ENCODE measurements at places on chromosomes 5 and 9.

DNA sequence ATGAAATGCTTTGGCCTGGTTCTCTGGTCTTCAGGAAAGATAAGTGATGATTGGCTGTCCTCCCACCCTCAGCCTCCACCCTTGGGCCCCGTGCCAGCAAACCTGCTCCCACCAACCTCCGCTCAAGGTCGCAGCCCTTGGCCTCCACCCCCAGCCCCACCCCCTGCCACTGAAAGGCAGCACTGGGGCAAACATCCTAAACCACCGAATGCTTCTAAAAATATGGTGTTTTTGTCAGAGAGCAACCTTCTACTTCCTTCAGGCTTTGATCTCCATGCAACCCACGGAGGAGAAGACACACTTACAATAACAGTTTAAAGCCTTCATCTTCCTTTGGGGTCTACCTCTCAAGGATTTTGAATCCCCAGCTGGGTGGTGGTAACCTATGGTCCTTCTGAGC, 24.0 kb upstream of the TCF7 start:
- no peaks in the 10 kb centered on the region for H3K27me3 ChIP-seq
- peaks cover 97% of the 10 kb centered on the region for H3K4me1 ChIP-seq
- peak; percentile 67 for DNase-seq

DNA sequence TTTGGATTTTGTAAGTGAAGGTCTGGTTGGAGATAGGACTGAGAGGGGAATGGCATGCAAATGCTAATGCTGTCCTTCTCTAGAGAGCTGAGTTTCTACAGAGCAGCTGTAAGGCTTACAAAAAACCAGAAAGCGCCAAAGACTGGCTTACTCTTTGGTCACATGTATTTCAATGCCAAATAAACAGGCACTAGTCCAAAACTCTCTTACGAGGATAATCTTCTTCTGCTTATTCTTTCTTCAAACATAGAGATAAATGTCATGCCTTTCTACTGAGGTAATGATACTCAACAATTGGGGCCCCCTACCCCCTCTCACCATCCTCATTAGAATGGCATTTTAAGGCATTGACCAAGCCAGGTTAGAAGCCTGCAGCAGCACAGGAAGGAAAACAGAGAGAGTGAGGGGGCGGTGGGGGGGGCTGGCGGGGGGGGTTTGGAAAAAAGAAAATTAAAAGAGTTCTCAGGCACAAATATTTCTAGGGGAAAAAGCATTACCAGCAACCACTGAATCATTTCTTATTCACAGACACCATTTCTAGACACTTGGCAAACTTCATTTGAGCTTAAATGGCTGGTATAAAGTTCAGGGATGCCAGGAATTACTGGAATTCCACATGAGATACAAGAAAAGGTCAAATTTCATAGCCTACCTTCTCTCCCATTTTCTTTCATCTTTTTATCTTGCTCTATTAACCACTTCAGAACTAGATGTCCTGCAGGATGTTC, 34.0 kb downstream of the PUM3 start:
- DNase-seq = no peak
- H3K4me3 ChIP-seq = no peak overlapping the region
- no peaks in the 10 kb centered on the region for H3K27me3 ChIP-seq
- no peak overlapping the region for H3K27ac ChIP-seq

DNA sequence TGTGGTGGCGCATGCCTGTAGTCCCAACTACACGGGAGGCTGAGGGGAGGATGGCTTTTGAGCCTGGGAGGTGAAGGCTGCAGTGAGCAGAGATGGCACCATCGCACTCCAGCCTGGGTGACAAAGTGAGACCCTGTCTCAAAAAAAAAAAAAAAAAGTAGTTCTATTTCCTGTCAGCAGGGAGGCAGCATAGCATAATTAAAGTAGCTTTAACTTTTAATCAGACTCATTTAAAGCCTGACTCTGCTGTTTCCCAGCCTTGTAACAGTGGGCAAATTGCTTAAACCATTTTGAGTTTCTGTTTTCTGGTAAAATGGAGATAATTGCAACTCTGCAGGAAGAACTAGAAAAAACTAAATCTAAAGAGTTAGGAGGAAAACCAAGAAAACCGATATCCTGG, 31.2 kb downstream of the CNOT6 start:
- no peak overlapping the region for H3K27ac ChIP-seq
- DNase-seq = no peak
- no peak overlapping the region for H3K4me3 ChIP-seq
- H3K27me3 ChIP-seq = no peaks in the 10 kb centered on the region

DNA sequence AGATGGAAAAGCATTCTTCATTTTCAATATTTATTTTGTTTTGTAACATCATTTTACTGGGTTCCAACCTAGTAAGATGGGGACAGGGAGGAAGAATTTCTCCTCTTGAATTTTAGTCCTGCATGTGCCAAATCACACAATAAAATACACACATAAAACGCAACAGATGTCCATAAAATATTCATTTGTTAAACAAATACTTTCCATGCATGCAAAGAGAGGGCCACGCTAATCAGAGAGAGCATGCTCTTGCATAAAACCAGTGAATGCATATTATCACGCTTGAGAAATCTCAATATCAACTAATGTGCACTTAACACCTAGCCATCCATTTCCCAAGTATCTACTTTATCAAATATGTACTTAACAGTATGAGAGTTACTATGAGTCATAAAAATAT, 212.6 kb upstream of the TARS1 start:
- H3K4me1 ChIP-seq = no peaks in the 10 kb centered on the region
- no peak overlapping the region for H3K27ac ChIP-seq
- H3K4me3 ChIP-seq = no peak overlapping the region

DNA sequence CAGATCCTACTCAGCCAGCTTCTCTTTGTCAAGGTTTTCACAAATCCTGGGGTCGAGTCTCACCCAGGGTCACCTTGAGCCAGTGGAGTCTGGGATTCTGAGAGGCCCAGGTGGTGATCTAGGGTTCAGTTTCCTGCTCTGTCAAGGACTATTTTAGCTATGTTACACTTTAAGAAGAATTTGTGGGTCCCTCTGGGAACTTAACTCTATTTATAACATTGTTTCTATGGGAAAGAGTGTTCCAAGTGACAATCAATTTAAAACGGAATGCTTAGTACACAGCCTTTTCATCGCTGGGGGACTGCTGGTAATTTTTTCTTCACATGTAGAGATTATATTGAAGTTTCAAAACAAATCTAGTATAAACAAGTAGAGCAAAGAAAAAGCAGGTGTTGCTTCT, 26.9 kb upstream of the TMEM252 start:
- H3K27ac ChIP-seq = no peak overlapping the region
- DNase-seq = no peak
- no peaks in the 10 kb centered on the region for H3K4me1 ChIP-seq
- no peaks in the 10 kb centered on the region for H3K27me3 ChIP-seq
- no peaks in the 10 kb centered on the region for H3K36me3 ChIP-seq

DNA sequence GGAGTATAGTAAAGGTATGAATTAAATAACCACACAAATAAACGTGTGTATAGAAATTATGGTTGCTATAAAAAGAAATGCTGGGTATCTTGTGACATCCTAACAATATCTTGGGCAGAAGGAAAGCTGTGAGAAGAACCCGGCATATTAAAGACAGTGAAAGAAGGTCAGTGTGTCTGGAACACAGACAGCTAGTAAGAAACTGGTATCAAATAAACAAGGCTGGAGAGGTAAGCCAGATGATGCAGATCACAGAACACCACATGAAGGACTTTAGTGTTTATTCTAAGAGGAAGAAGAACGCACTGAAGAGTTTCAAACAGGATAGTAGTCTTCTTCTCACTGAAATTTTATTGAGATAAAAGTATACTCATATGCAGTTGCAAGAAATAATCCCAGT, 24.4 kb downstream of the TMEM245 start:
- H3K27ac ChIP-seq = no peak overlapping the region
- H3K4me3 ChIP-seq = no peak overlapping the region

GRCh38 chr9:134962065-134962972, 44.6 kb upstream of the FCN1 start:
- no peak for DNase-seq
- H3K36me3 ChIP-seq = no peaks in the 10 kb centered on the region
- no peak overlapping the region for H3K27ac ChIP-seq
- no peak overlapping the region for H3K4me3 ChIP-seq
- no peaks in the 10 kb centered on the region for H3K4me1 ChIP-seq

DNA sequence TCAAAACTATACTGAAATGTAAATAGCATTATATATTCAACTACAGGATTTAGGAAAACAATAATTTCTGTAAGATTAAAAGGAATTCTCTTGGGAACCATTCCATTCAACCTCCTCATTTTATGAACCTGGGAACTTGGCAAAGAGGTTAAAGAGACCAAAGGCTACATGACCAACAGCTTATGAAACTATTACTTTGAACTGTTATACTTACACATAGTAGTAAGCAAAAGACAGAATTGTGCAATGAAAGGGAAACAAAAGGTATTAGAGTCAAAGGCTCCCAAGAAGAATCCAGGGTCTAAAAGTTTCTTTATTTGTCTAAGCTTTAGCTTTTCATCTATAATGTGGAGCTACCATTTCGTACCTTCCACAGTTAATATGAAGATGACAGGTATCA, 7.2 kb downstream of the C9orf72 start:
- H3K27me3 ChIP-seq = no peaks in the 10 kb centered on the region
- peaks cover 24% of the 10 kb centered on the region for H3K4me1 ChIP-seq
- H3K4me3 ChIP-seq = no peak overlapping the region

DNA sequence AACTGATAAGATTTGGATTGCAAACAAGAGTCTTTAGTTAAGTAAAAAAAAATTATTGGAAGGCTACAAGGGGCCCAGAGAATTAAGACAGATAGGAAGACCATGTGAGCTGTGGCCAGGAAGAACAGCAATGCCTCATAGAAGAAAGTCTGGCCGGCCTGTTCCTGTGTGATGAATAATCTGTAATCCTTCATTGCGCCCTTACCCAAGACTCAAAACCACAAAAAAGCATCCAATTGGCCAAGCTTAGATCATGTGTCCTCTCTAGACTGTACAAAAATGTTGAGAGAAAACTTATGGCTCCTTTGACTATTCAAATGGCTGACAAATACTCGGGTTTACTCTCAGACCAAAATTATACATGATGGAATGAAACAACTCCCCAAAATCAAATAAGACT, 1383.5 kb downstream of the PTPRD start:
- no peaks in the 10 kb centered on the region for H3K4me1 ChIP-seq
- no peaks in the 10 kb centered on the region for H3K36me3 ChIP-seq
- H3K27me3 ChIP-seq = no peaks in the 10 kb centered on the region
- DNase-seq = no peak
- no peak overlapping the region for H3K4me3 ChIP-seq
- H3K27ac ChIP-seq = no peak overlapping the region

DNA sequence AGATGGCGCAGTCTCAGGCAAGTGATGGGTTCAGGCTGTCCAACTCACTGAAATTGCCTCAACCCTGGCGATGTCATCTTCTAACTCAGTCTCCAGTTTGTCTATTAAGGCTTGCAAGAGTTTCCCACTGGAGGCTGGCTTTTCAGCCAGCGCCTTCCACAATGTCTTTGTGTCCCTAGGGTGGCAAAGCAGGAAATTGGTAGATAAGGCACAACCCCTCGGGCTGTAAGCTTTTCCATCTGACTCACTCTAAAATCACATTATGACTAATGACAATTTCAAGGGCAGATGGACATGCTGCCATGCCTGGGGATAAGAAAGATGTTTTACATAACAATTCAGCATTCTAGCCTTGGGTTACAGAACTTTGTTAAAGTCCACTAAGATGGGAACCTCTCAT, 61.9 kb downstream of the MROH2B start:
- H3K27ac ChIP-seq = no peak overlapping the region
- peaks cover 5% of the 10 kb centered on the region for H3K27me3 ChIP-seq
- no peak for DNase-seq
- H3K4me1 ChIP-seq = no peaks in the 10 kb centered on the region

DNA sequence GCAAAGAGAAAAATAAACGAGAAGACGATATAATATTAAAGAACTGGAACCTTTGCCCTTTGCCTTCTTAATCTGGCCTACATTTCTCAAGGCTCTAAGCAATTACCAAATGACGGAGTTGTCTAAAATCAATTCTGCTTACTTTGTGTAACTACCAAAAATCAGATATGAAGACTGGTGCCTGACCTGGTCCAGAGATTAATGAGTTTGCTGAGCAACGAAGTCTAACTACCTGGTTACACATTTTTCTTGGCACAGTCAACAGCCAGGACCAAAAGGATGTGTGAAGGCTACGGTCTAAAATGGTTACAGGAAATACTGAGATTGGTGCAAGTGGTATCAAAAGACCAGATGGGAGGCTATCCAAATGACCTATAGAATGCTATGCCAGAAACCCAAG, 17.8 kb upstream of the IFNE start:
- no peak overlapping the region for H3K27ac ChIP-seq
- H3K36me3 ChIP-seq = no peaks in the 10 kb centered on the region
- no peaks in the 10 kb centered on the region for H3K4me1 ChIP-seq
- no peak overlapping the region for H3K4me3 ChIP-seq
- no peak for DNase-seq
- H3K27me3 ChIP-seq = no peaks in the 10 kb centered on the region

GRCh38 chr5:80935811-80936385, 24.3 kb upstream of the RASGRF2 start:
- no peaks in the 10 kb centered on the region for H3K36me3 ChIP-seq
- H3K4me3 ChIP-seq = no peak overlapping the region
- H3K27me3 ChIP-seq = no peaks in the 10 kb centered on the region
- H3K27ac ChIP-seq = no peak overlapping the region

DNA sequence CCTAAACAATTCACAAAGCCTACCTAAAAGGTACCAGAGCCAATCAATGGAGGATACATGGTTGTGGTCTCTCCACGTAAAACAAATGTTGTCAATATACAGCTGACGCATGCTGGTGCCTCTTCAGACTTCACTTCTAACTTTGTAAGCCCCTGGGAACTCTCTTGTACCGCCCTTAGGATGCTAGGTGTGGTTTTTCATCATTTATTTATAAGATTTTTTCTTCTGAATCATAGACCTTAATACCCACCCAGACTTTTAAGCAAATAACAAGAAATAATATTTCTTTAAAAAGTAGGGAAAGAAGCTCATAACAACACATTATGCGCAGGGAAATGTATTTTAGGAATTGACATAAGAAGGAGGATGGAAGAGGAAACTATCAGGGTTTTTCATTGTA, 33.0 kb downstream of the SSBP2 start:
- DNase-seq = no peak
- no peaks in the 10 kb centered on the region for H3K36me3 ChIP-seq
- H3K27me3 ChIP-seq = no peaks in the 10 kb centered on the region
- no peak overlapping the region for H3K27ac ChIP-seq

DNA sequence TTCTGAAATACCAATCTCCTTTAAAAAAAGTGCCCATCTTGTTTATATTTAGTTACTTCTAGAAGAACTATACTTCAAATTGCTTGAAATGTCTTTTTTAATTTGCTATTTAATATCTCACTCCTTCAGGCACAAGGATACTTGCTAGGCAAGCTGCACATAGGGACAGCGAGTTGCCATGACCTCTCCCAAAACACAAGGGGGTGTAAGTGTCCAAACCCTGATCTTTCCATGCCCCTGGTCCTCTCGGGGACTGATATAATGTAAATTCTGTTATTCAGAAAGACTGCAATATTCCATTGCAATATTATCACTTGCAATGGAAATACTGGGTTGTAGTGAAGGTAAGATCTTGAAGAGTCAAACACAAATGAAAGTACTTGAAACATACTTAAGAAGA, 480.4 kb downstream of the CETN3 start:
- H3K27ac ChIP-seq = no peak overlapping the region
- no peaks in the 10 kb centered on the region for H3K36me3 ChIP-seq
- no peaks in the 10 kb centered on the region for H3K27me3 ChIP-seq

- H3K27ac ChIP-seq = no peak overlapping the region
- no peak overlapping the region for H3K4me3 ChIP-seq
- DNase-seq = no peak
- H3K4me1 ChIP-seq = no peaks in the 10 kb centered on the region
Measured at GRCh38 chr5:42302186-42302585, 121.1 kb upstream of the GHR start.

- no peaks in the 10 kb centered on the region for H3K4me1 ChIP-seq
- no peaks in the 10 kb centered on the region for H3K27me3 ChIP-seq
- H3K36me3 ChIP-seq = no peaks in the 10 kb centered on the region
Measured at GRCh38 chr5:16411235-16411634, 54.4 kb downstream of the ZNF622 start.
